Testis (tissue), 5 donors: ENCODE measurements at places on chromosomes 4 and X.
A peak's percentile ranks its signal among the peaks of the same experiment; 100 is the strongest.

DNA sequence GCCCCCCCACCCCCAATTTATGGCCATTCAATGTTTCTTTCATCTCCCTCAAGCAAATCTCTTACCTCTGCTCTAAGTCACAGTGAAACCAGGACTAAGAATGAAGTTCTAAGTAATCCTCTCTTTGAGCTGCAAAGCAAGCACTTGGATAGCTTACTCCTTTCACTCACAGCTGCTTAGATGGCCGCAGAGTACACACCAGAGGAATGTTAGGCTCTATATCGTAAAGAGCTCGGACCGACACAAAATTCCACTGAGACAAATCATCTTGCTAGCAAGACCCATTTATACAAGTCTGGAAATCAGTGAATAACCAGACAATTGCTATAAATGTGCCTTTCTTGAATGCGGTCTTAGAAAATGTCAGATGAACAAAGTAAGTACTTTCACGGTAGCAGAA lies 135.0 kb downstream of the IDS start:
- no peak for DNase-seq

DNA sequence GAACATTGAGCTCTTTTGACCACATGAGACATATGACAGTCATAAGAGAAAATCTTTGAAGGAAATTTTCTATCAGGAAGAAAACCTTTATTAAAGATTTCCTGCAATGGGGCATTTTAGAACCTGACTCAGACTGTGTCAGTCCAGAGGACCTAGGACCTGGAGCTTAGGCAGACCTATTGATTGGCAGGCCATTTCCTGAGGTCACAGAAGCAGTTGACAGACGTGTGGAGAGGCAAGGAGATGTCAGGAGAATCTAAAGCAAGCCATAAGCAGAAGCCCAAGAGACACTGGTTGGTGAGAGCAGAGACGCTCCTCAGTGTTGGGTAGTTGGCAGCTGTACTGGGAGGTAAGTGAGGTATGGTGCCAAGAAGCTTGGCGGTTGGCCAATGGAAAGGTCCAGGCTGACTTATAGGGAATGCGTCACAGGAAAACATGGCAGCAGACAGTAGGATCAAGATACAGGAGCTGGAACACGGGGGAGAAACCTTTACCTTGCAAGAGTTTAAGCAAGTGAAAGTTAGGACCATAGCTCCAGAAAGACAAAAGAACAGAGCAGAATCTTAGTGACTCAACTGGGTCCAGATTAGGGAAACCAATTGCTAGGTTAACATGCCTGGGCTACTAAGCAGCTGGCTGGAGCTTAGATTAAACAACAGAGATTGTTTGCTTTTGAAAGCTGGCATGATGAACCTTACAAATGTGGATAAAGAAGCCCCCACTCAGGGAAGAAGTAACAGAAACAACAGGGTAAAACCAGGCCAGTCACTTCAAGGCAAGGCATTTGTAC lies 18.6 kb downstream of the PALLD start:
- no peak for DNase-seq

- no peak for DNase-seq
Measured at GRCh38 chrX:1902901-1903235, 288.0 kb downstream of the ASMT start.

- DNase-seq, result no peak
Measured at GRCh38 chr4:168646001-168646768, 149.3 kb downstream of the PALLD start.

GRCh38 chr4:141132709-141133145 lies 542 bp downstream of the RNF150 start:
- DNase-seq, result peak; percentile 42

DNA sequence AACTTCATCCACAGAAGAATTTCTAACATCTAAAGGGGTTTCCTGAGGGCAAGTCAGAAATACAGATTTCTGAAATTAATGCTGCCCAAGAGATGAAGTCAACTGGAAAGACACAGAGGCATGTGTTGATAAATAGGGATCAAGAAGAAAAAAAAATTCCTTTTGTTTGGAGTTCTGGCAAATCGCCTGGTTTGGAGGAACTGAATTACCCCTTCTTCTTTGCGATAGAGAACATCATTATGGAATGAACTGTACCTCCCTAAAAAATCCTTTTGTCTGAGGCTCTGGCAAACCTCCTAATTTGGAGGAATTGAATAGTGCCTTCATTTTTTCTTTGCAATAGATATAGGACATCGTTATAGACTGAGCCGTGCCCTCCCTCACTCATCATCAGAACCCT lies 200.9 kb downstream of the DHRSX start:
- no peak for DNase-seq

DNA sequence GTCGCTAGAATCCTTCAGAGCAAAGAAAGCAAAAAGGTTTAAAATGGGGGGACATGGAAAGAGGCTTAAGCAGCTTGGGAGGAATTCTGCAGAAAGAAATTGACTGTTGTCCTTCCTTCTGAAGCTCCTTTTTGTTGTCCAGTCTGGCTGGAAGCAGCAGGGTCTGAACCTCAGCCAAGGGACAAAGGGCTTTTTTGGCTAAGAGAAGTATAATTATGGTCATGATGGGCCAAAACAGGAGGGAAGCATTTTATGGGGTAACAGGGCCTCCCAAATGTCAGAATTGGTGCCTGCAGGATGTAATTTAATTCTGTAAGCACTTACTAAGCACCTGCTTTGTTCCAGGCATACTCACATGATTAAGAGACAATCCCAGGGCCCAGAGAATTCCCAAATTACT lies 74.2 kb upstream of the CPEB2 start:
- no peak for DNase-seq

DNA sequence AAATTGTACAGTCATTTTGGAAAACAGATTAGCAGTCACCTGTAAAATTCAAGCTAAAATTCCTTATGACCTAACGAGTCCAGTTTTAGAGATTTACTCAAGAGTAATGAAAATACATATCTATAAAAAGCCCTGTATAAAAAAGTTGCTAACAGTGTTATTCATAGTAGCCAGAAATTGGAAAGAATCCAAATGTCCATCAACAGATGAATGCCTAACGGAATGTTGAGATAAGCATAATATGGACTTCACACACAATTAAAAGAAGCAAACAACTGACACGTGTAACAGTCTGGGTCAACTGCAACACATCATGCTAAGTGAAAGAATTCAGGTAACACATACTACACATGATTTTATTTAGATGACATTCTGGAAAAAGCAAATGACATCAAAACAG lies 584.8 kb upstream of the AGA start:
- DNase-seq, result no peak

GRCh38 chrX:53281321-53281822 lies at the start of gene IQSEC2:
TSS of gene IQSEC2 (minus strand) at chrX:53281584.
- peak; percentile 85 for DNase-seq

GRCh38 chr4:77308843-77309242 lies 151.8 kb downstream of the CCNG2 start:
- DNase-seq, result no peak

DNA sequence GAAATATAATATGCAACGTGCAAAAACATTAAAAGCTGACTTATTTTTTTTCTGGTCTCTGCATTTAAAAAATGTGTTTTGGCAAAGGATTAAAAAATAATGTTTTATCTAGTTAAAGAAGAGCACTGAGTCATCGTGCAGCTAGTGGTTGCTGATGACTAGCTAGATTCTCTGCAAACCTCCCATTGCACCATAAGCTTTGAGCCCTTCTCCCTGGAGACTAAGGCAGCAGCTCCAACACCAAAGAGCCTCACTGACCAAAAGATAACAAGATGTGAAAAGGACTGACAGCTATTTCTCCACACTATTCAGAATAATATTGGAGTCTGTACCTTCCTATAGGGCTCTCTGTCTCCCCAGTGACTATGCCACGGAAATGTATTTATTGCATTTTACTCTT lies 424.3 kb downstream of the SLITRK2 start:
- DNase-seq, result no peak

GRCh38 chrX:122770581-122770980 lies 413.5 kb upstream of the GRIA3 start:
- no peak for DNase-seq

GRCh38 chr4:48963042-48963679 lies 22.9 kb upstream of the CWH43 start:
- peak; percentile 81 for DNase-seq

GRCh38 chr4:148270630-148271029 lies 171.6 kb downstream of the NR3C2 start:
- DNase-seq, result no peak

GRCh38 chrX:12871257-12871656 lies 4.4 kb downstream of the TLR7 start:
- no peak for DNase-seq

DNA sequence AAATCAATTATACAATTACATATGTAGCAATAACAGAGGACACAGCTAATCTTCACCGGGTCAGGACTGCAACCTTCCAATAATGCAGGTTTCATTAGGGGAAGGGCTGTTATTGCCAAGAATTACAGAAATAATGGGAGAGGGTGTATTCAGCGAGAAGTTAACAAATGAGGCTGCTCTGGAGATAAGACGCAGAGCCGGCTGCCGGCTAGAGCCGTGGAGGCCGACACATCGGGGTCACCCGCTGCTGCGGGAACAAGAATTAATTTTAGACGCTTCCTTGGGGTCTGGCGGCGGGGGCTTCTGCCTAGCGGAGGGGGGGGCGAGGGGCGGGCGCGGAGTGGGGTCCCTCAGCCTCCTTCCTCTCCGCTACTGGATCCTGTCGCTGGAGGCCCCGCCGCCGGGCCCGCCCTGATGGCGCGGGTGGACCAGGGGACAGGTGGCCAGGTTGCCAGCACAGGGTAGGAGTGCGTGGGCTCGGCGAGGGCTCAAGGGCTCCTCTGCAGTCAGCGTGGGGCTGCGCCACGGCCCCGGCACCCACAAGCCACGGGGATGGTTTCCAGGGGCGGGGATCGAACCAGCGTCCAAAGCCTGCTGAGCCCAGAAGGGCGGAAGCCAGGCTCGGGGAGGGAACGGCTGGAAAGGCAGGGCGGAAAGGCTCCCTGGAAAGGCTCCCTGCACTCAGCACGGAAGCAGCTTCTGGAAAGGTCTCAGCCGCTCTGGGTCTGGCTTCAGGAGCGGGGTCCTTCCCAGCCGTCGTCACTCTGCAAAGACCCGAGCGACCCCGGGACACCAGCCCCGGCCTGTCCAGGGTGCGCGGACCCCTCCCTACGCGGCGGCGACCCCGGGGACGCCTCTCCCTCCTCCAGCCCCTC lies 113.8 kb upstream of the NKX1-1 start:
- no peak for DNase-seq

GRCh38 chr4:75820676-75821075 lies 81.6 kb downstream of the PPEF2 start:
- no peak for DNase-seq

GRCh38 chrX:136097871-136098805 lies 49.2 kb upstream of the FHL1 start:
- DNase-seq, result peak; percentile 14

DNA sequence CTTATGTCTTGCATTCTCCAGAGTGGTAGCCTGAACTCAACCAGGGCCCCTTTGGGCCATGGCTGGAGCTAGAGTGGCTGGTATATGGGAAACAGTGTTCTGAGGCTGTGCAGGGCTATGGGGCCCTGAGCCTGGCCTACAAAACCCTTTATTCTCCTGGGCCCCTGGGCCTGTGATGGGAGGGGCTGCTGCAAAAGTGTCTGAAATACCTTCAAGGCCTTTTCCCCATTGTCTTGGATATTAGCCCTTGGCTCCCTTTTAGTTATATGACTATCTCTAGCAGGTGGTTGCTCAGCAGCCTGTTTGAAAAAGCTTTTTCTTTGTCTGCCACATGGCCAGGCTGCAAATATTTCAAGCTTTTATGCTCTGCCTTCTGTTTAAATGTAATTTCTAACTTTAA lies 22.5 kb downstream of the APOOL start:
- no peak for DNase-seq

DNA sequence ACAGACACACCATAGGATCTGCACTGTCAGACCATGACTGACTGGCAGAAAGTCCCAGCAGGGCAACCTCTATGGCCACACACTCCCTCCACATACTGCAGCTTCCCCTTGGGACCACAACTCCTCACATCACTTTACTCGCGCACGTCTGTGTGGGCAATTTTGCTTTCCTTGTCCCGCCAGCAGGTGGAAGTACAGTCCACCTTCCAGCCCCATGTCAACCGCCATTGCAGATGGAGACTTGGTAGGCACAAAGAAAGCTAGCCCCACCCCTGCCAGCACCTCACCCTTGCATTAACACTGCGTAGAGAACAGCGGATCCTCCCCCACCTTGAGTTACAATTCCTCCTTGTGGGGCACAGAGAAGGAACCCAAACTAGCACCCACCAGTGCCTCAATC lies 74.4 kb upstream of the NAP1L2 start:
- no peak for DNase-seq

GRCh38 chr4:89551191-89551590 lies 243.6 kb upstream of the GPRIN3 start:
- no peak for DNase-seq

DNA sequence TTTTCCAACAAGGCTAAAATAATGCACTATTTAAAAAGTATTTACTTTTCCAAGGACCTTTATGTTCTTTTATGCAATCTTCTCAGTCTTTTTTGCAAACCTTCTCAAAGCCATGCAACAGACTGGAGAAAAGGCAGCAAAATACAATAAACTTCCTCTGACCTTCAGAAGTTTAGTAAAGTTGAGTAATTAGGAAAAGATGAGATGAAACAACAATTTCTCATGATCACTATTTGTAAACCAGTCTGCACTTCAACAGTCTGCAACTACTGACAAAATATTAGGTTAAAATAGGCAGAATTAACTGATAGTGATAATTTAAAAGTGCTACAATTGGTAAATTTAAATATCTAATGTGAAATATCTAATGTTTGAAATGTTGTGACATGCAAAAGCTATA lies 884.9 kb upstream of the PCDH10 start:
- DNase-seq, result no peak

DNA sequence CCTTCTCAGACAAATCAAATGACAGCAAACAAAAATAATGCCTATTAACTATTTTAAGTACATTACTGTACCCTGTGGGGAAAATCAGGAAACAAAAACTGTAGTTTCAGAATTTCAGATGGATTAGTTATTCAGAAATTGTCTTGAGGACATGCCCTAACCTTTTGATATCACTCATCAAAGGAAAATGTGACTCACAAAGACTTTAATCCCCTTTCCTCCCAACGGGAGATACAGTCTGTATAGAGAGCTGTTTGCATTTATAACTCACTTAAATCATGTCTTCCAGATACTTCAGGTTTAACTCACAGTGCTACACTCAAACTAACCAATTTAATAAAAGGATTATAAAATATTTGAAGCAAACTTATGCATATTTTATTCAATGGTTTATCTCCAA lies 304.0 kb downstream of the MAPK10 start:
- no peak for DNase-seq
